LNCaP clone FGC (cell line): ENCODE measurements at places on chromosomes 7 and 10.
A peak's percentile ranks its signal among the peaks of the same experiment; 100 is the strongest.

- DNase-seq, result no peak
Observed at GRCh38 chr10:95451150-95451549, 110.0 kb downstream of the SORBS1 start.

- no peak for DNase-seq
Observed at GRCh38 chr7:98334081-98334480, 52.6 kb downstream of the BRI3 start.

GRCh38 chr7:80960244-80960795 lies 41.5 kb upstream of the SEMA3C start:
- no peak for DNase-seq

GRCh38 chr7:19119870-19120486 lies 2.5 kb upstream of the TWIST1 start:
- no peak for DNase-seq

DNA sequence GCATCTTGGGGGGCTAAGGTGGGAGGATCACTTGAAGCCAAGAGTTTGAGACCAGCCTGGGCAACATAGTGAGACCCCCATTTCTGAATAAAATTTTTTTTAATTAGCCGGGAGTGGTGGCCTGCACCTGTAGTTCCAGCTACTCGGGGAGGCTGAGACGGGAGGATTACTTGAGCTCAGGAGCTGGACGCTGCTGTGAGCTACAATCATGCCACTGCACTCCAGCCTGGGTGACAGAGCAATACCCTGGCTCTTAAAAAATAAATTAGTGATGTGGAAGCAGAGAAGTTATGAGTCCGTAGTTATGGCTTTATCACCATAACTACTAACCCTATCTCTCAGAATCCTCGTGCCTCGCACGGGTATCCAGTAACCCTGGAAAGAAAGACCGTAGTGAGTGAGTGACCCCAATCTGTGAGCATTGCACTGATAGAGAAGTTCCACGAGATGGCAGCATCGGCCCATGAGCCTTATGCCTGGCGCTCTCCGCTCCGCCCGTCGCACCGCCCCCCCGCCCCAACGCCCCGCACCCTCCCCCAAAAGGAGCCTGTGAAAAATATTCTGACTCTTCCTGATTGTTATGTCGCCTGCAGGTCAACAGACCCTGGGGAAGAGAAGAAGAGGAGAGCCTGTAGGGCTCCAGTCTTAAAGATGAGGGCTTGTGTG lies 4.9 kb upstream of the SLC29A3 start:
- no peak for DNase-seq

DNA sequence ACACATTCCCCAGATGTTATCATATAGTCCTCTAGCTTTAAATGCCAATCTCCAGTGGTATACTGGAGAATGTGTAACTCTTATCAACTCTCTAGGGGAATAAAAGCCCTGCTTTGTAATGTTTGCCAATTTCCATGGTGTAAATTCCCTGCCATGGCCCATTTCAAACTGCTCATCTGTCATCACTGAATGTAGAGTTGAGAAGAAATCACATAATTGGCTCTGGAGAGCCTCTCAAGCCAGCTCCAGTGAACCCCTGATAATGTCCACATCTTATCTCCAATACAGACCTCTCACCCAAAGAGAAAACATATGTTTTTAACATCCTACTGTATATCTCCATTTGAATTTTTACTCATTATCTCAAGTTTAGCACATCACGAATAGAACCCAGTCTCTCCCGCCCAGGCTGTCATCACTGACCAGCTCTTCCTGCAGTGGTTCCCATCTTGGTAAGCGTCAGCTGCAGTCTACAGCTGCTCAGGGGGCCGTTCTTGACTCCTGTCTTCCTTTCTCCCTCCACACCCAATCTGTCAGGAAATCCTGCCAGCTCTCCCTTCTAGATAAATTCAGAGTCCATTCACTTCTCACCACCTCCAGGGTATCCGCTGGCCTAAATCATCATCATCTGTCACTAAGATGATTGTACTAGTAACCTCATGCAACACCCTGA lies 332.4 kb downstream of the FRMD4A start:
- no peak for DNase-seq

GRCh38 chr10:99339077-99339476 lies 9.9 kb downstream of the CNNM1 start:
- DNase-seq, result peak; percentile 84

GRCh38 chr7:104414216-104414615 lies 85.8 kb downstream of the LHFPL3 start:
- no peak for DNase-seq

DNA sequence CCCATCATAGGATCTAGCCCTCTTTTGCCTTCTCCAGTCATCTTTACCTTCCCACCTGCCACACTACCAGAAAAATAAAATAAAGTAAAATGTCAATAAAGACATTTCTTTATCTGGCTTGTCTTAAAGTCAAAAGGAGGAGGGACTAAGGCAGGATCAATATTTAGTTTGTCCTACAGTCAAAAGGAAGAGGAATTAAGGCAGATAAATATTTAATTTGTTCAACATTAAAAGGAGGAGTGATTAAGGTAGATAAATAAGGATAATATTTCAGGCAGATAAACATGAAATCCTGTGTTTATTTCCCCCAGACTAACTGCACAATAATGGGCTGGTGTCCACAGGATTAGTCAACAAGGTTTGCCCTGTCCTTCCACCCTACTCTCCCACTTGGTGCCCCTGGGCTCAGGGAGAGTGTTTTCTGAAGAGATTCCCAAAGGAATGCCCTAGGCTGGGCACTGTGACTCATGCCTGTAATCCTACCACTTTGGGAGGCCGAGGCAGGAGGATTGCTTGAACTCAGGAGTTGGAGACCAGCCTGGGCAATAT lies 18.3 kb upstream of the MSMB start:
- DNase-seq, result peak; percentile 63

GRCh38 chr10:35206274-35206673 lies 79.6 kb downstream of the CREM start:
- DNase-seq, result no peak
